ENCODE measurements at places on chromosomes 2 and 18.
A peak's percentile ranks its signal among the peaks of the same experiment; 100 is the strongest.

DNA sequence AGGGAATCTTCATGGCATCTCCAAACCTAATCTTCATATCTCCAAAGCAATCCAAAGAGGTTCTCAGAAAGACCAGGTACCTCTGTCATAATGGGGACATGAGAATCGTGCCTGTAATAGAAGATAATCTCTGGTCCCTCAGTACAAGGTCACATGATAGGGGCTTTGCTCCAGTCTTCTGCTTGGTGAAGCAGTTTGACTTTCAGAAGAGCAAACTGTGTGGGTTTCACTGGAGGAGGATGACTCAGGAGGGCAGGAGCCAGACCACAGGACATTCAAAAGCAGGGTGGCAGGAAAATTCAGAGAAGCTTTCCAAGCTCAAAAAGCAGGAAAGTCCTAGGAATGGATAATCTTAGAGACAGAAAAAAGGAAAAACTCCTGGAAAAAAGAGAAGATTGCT is 10.6 kb upstream of the PAX3 start:
- DNase-seq = no peak

- DNase-seq = no peak
Observed at GRCh38 chr2:214220251-214220650, 190.6 kb upstream of the VWC2L start.

DNA sequence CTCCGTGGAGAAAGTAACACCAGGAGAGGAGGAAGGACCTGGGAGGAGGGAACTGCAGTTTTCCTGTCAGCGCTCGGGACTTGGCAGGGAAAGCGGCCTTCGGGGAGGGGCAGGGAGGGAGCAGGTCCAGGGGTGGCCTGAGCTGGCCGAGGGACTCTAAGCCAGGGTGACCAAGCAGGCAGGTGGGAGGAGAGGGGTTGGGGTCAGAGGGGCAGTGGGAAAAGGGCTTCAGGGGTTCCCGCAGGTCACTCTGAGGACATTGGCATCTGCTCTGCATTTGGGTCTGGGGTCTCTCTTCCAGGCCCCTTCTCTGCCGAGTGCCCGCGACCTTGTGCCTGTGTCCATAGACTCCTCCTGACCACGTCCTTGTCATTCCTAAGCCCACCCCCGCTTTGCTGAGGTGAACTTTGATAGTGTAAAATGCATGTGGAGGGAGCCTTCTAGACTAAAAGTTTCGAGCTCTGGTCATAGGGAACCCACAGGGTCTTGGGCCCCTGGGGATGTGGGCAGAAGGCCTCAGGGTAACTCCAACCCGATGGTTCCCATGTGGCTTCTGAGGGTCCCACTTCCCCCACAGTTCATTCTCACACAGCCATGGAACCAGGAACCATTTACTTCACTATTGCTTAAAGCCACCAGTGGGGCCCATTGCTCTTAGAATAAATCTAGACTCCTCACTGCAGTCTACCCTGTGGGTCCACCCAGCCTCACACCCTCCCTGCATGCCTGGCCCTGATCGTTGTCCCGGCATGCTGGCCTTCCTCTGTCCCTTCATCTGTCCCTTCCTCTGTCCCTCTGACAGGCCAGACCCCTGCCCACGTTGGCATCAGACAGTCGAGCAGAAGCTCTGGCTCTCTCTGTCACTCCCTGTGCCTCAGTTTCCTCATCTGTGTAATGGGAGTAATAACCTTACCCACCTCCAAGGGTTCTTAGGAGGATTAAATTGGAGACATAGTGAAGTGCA is 229.2 kb downstream of the SEPTIN10 start:
- DNase-seq = no peak

GRCh38 chr18:34697891-34698290 is 12.2 kb upstream of the DTNA start:
- no peak for DNase-seq

GRCh38 chr2:197209742-197210408 is 100.7 kb downstream of the ANKRD44 start:
- DNase-seq = no peak

- DNase-seq = no peak
Observed at GRCh38 chr2:8249769-8250168, 432.1 kb upstream of the ID2 start.

DNA sequence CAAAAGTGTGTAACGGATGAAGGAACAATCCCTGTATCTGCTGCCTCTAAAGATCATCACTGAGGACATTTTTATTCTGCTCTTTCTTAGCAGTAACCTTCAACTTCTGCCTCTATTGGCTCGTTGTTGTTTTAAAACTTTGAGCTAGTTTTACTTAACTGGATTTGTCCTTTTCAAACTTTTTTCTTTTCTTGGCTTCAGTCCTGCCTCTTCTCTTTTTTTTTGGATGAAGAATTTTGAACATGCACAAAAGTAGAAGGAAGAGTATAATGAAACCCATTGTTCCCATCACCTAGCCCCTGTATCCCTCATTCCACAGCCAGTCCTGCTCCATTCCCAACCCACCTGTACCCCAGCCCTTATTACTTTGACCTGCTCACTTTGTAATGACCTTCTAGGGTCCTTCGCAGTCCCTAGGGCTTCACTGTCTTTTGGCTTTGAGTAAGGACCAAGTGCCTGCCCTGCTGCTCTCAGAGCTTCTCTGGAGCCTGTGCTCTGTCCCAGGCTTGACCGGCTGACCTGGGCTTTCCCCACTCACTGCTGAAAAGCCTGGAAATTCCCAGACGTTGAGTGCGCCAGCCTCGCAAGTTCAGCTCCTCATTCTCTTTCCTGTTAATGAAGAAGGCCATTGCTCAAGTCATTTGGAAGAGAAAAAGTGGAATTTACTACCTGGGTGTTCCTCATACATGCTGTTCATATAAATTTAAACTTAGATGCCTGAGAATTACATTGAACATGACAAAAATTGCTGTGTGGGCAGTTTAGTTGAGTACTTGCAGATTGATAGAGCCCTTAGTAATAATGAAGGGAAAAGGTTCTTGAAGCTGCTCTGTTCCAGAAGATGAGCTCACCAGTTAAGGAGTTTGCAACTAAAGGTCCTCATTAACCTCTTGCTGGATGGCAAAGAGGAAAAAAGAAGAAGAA is 149.3 kb upstream of the ALPP start:
- DNase-seq = no peak

DNA sequence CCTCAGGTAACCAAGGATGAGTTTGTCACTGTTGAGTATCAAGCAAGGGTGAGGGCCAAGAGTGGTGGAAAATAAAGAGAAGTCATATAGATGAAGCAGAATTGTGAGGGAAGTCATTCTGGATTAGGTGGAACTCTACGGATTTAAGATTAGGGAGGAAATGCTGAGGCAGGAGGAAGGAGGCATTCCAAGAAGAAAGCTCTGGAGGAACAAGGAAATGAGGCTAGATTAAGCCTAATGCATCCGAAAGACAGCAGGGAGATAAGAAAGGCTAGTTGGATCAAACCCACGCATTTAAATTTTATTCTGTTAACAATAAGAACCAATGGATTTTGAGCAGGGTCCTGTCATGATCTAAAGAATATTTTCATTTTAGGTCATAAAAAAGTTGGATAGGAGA is 681.2 kb downstream of the EPHA4 start:
- no peak for DNase-seq

DNA sequence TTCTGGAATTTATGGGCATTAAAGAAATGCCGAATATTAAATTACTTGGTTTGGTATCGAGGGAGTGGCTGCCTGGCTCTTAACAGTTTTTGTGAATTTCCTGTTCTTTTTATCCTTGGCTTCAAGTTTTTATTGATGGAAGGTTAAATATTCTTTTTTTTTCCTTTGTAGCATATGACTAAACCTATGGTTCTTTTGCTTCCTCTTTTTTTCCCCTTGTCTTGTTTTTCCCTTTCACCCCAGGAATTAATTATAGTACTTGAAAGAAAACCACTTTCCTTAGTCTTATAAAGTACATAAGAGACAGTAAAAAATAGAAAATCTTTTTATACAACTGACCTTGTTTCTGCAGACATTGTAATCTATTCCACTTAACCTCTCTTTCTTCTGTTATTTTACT is 42.4 kb downstream of the MGAT5 start:
- no peak for DNase-seq

GRCh38 chr2:29425866-29426265 is 310.7 kb downstream of the CLIP4 start:
- DNase-seq = no peak

DNA sequence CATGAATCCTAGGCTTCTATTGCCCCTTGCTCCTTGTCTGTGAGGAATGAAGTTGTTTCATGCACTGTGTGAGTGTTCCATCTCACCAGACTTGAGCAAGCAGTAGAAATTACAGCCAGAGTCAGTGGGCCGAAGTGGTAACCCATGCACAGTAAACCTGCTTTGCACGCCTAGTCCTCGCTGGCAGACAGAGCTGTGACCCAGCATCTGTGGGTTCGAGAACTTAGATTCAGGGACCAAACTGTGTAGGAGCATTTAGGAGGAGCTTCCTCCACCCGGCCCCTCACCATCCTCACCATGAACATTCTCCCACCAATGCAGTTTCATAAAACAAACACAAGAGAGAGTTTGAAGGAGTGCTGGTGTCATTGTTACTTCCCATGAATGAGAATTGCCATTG is 21.6 kb upstream of the TEX51 start:
- no peak for DNase-seq

DNA sequence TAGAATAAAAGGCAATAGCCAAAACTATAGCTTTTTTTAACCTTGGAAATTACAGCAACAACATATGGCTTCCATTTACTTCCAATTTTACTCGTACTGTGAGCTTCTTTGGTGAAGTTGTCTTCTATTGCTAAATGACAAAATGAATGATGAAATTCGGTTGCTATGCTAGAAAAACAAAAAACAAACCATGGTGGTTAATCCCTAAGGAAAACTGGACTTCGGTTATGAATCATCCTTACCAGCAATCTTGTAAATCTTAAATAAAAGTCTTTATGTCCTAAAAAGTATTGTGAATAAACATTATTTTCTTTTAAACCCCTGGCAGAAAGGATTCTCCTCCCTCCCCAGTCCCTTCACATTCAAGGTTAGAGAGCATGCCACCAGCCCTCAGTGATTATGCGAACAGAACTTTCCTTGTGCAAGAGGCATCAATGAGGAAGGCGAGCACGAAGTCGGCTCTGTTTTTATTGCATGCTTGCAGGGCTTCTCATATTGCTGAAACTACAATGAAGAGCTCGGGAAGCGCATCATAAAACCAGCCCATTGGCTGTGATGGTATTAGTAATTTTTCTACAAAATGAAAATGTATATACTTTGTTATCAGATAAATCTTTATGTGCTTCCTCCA is 62.9 kb downstream of the ZNF521 start:
- no peak for DNase-seq

DNA sequence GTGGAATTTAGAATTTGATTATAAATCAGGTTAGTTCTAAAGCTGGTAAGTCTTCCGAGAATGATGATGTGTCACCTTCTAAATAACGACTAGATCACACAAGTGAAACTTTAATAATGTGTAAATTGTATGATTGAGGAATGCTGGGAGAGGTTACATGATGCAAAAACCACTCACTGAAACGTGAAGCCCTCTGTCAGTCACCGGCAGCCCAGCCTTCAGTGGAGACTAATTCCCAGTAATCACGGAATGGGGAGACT is 45.9 kb upstream of the ROCK2 start:
- DNase-seq = no peak

DNA sequence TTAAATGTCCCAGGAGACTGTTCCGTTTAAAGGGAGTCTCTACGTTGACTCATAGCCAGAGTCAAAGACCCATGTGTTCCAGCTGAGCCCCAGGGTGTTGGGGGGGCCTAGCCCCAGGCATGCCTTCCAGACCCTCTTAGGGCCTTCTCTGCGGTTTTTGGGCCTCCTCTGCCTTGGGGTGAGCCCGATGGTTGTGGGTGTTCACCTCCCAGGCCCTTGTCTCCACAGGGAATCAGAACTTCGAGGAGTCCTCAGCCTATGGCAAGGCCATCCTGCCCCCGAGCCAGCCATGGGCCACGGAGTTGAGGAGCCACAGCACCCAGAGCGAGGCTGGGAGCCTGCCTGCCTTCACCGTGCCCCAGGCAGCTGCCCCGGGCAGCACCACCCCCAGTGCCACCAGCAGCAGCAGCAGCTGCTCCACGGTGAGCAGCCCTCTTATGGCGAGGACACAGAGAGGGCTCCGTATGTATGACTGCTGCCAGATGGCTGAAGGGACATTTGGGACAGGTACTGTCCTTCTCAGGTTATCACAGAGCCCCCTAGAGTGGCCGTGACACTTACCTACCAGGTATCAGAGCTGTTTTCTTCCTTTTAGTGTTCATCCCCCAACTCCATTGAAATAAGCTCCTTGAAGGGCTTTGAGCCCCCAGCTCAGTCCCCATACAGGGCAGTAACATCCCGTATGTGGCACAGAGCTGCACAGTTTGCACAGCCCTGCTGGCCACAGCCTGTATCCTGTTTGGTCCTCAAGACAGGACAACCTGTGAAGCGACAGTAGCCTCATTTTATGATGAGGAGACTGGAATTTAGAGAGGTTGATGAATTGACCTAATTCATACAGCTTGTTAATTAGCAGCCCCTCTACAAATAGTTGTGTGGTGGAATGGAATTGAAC is 80.7 kb downstream of the EPAS1 start:
- no peak for DNase-seq

GRCh38 chr2:17798338-17798737 is 17.9 kb upstream of the MSGN1 start:
- no peak for DNase-seq

DNA sequence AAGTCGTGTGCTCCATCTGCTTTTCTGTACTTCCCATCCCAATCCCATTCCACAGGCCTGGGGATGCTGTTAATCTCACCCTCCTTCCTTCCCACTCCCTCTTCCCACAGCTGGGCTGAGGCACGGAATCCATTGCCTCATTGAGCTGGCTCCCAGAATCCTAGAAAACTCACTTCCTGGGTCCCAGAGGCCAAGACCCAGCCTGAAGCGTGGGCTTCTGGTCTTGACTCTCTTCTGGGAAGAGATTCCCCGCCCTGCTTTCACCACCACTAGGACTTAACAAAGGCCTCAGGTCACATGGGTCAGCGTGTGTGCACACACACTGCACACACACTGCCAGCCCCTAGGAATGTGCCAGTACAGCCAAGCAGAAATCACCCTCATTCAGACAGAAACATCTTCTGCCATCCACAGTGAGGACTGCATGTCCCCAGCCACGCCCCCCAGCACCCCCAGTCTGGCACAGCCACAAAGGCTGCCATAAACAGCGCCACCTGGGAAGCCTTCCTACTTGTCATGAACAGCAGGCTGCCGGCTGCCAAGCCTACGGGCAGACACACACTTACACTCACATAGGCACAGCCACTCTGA is 165.8 kb downstream of the TNS1 start:
- DNase-seq = no peak

- no peak for DNase-seq
Observed at GRCh38 chr2:72367530-72368225, 220.0 kb upstream of the CYP26B1 start.

GRCh38 chr18:79804130-79804787 is 6.5 kb downstream of the KCNG2 start:
- DNase-seq = peak; percentile 45

- DNase-seq = no peak
Observed at GRCh38 chr18:26480897-26481795, 67.2 kb downstream of the KCTD1 start.

DNA sequence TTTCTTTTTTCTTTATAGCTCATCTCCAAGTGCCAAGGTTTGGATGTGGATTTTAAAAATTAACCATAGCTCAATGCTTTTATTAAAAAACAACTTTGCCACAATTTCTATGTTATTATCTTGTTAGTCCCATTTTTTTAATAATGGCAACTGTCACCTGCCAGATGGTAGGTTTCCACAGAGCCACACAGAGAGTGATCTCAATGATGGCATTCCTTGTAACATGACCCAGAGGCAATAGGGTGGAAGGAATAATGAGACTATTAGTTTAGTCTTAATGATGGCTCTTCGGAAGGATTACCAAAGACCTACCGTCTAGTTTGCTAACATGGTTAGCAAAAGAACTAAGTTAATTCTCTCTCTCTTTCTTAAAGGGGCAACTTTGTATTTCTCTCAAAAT is 64.0 kb downstream of the REL start:
- DNase-seq = no peak

GRCh38 chr2:20050646-20051531 is 539 bp downstream of the LAPTM4A start:
- peak; percentile 31 for DNase-seq

Measured in DND-41 (cell line).